ENCODE measurements at places on chromosomes 12 and 14.
A peak's percentile ranks its signal among the peaks of the same experiment; 100 is the strongest.

- DNase-seq = peak; percentile 44
These were observed 73.3 kb downstream of the PTHLH start for GRCh38 chr12:27899151-27899661.

DNA sequence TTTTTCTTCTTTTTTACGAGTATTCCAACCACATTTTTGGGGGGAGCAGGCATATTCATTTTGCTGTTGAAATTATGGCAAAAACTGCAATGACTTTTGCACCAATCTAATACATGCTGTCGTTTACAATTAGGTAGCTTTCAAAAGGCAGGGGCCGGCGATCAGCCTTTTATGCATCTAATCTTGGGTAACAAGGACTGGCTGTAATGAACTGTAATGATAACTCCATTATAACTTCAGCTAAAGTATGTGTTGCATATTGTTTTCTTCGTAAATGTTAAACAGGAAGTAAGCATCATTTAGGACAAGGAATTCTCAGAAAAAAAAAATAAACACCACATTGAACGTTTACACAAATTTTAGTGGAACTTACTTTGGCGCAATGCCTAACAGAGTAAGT is 30.3 kb upstream of the KLRF1 start:
- DNase-seq = no peak

- no peak for DNase-seq
These were observed 39.8 kb downstream of the DCAF4 start for GRCh38 chr14:72966038-72966437.

GRCh38 chr12:79691511-79692248 is 916 bp upstream of the PAWR start:
- DNase-seq = peak; percentile 16

DNA sequence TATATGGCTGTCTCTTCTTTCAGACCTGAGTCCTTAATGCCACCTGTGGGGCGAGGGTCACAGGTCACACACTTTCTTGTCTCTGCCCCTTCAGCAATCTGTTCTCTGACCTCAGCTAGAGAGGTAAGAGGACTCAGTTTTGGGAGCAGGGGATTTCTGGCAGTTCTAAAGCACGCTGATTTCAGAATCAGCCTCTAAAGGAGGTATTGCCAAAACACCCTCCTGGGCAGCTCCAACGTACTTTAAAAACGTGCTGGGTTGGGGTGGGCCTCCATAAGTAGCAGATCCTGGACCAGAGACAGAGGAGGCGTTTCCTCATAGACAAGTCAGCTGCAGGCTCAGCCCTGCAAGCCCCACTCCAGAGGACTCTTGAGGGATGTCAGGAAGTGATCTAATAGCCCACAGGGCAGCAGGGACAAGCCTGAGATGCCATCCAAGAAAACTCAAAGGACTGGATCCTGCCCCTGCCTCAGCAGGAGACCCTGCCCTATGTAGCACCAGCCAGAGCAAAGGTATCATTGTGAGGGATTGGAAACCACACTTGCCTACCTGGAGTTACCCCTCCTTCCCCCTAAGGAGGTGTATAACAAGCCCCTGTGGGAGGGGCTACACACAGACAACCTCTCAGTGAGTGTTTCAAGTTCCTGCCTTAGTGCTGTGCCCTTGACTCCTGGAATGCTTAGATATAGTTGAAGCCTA is 8.5 kb downstream of the CTDSP2 start:
- DNase-seq = peak; percentile 75

GRCh38 chr14:58635091-58635830 is 2.5 kb upstream of the DACT1 start:
- no peak for DNase-seq

Data from MG63 (cell line).